ENCODE measurements at places on chromosomes 7 and 10. TPM values are rescaled to one million over a fixed set of nuclear protein-coding genes. Genes with fewer than 3 reads are reported as not detected.

- H3K4me1 ChIP-seq, result peaks cover 94% of the 10 kb centered on the region
- peak; percentile 67 for DNase-seq
- H3K4me3 ChIP-seq, result no peak overlapping the region
- H3K27ac ChIP-seq, result peak overlapping the region; percentile 91
- H3K27me3 ChIP-seq, result no peaks in the 10 kb centered on the region
These were observed 159.1 kb downstream of the CELF2 start for GRCh38 chr10:11176746-11177145.

DNA sequence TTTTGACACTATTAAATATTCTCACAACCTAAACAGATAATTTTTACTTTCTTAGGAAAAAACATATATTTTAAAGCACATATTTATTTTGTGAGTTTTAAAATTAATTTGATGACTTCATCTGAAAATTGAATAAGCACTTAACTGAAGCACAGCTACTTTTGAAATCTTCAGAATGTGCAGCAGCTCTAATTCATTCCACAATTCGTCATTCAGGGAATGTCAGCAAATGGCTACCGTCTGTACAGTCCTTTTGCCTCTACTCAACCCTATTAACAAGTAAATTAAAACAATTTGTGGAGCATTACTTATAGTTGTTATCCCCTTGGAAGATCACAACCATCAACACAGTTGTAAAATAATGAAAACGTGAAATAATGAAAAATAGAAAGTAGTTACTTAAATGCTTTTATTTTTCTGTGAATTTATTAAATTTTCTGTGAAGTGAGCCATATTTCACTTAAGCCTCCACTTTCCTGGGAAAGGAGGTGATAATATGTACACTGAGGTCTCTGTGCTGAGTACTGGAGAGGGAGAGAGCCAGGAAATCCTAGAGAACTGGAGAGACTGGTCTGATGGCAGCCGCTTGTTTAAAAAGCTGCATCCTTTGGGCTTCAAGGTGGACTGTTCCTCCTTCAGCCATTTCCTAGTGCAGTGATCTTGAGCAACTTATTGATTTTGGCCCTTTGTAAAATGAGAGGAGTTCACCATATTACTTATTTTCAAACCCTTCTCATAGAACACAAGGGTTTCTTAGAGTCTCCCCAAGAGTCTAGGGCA is 70.6 kb downstream of the REEP3 start:
- no peak overlapping the region for H3K27ac ChIP-seq
- peaks cover 10% of the 10 kb centered on the region for H3K36me3 ChIP-seq
- H3K4me3 ChIP-seq, result no peak overlapping the region
- H3K27me3 ChIP-seq, result no peaks in the 10 kb centered on the region
- peaks cover 2% of the 10 kb centered on the region for H3K4me1 ChIP-seq

- H3K4me1 ChIP-seq, result peaks cover 13% of the 10 kb centered on the region
- no peaks in the 10 kb centered on the region for H3K27me3 ChIP-seq
- H3K27ac ChIP-seq, result no peak overlapping the region
- no peak overlapping the region for H3K4me3 ChIP-seq
- H3K36me3 ChIP-seq, result no peaks in the 10 kb centered on the region
- DNase-seq, result no peak
These were observed 28.9 kb downstream of the HIPK2 start for GRCh38 chr7:139748941-139749340.

DNA sequence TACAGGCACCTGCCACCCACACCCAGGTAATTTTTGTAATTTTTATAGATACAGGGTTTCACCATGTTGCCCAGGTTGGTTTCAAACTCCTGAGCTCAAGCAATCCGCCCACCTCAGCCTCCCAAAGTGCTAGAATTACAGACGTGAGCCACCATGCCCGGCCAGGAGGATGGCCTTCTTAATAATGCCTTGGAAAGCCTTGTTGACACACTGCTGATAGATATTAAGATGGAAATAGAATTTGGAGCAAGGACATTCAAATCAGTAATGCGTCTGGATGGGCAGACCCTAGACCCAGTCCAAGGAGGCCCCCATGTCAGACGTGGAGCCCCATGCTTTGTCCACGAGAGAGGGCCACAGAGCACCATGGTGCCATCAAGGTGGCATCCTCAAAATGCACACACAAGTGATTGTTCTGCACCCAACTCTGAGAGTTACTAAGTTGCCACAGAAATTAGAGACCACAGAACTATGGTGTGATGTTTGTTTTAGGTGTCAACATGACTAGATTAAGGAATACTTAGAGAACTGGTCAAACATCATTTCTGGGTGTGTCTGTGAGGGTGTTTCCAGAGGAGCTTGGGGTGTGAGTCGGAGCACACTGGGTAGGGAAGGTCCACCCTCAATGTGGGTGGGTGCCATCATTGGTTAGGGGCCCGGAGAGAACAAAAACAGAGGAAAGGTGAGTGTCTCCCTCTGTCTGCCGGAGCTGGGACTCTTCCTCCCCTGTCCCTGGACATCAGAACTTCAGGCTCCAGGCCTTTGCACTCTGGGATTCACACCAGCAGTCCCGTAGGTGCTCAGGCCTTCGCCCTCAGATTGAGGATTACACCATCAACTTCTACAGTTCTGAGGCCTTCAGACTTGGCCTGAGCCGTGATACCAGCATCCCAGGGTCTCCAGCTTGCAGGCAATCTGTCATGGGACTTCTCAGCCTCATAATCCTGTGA is 34.5 kb downstream of the EBF3 start:
- no peak overlapping the region for H3K27ac ChIP-seq
- no peaks in the 10 kb centered on the region for H3K36me3 ChIP-seq
- H3K27me3 ChIP-seq, result no peaks in the 10 kb centered on the region
- no peak overlapping the region for H3K4me3 ChIP-seq

GRCh38 chr10:112132435-112132834 is 51.1 kb downstream of the GPAM start:
- H3K27ac ChIP-seq, result no peak overlapping the region
- no peak for DNase-seq
- no peaks in the 10 kb centered on the region for H3K4me1 ChIP-seq
- no peaks in the 10 kb centered on the region for H3K36me3 ChIP-seq
- no peaks in the 10 kb centered on the region for H3K27me3 ChIP-seq

DNA sequence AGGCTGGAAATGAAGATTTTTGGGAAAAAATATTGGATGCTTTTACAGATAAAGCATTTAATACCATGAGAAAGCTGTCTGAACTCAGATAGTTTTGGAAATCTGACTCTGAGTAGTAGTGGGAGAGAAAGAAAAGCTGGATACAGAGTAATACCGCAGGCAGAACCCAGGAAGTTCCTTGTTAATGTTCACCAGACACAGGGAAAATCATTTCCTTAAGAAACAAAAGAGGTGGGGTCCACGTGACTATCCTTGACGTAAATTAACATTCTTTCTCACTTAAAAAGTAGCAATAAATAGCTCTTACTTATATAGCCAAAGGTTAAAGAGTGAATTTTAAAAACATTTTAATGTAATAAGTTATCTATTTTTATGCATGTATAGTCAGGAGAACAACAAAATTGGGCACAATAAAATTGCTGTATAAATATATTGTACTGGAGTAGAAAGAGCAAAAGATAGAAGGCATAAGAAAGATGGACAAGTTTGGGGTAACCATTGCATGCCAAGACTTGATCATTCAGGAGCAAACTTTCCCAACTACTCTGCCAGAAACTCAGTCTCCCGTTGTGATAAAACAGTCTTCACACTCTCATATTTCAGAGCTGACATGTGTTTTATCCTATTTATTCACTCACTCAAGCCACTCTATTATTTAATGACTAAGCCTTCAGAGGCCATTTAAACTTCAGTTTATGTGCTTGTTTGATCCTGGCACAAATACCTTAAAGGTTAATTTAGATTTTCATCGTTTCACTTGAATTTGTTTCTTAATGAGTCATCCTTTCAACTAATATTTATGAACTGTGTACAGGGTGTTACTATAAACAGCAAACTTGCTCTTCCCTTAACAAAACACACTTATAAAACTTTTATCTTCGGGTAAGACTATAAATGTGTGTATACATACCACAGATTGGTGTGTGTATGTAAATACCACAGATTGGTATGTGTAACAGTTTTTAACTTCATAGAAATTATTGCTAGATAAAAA is 143.1 kb downstream of the GNAI1 start:
- no peaks in the 10 kb centered on the region for H3K36me3 ChIP-seq
- H3K27me3 ChIP-seq, result no peaks in the 10 kb centered on the region
- DNase-seq, result no peak
- H3K27ac ChIP-seq, result no peak overlapping the region
- H3K4me1 ChIP-seq, result no peaks in the 10 kb centered on the region
- H3K4me3 ChIP-seq, result no peak overlapping the region

GRCh38 chr7:113892818-113893217 is 26.0 kb downstream of the PPP1R3A start:
- no peak overlapping the region for H3K4me3 ChIP-seq
- no peak overlapping the region for H3K27ac ChIP-seq
- no peaks in the 10 kb centered on the region for H3K27me3 ChIP-seq
- DNase-seq, result no peak
- H3K36me3 ChIP-seq, result no peaks in the 10 kb centered on the region

- peaks cover 61% of the 10 kb centered on the region for H3K4me1 ChIP-seq
- H3K27me3 ChIP-seq, result no peaks in the 10 kb centered on the region
- no peak for DNase-seq
- H3K4me3 ChIP-seq, result no peak overlapping the region
- peak overlapping the region; percentile 65 for H3K27ac ChIP-seq
- H3K36me3 ChIP-seq, result peaks cover 49% of the 10 kb centered on the region
These were observed 33.4 kb downstream of the XPNPEP1 start for GRCh38 chr10:109889867-109890266.

DNA sequence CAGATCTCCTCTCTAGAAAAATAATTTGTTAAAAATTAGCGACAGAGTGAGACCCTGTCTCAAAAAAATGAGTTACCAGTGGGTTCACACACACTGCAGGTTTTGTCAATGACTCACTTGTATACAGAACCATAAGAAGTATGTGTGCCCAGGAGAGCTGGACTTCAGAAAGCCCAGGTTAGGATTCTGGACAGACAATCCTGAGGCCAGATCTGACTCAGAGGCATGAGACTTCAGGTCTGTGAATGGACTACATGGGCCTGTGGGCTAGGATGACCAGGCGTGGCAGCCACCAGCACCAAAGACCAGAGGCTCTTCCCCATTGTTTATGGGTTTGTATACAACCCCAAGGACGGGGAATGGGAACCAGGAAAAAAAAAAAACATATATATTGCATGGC is 9.3 kb upstream of the ZNF438 start:
- no peaks in the 10 kb centered on the region for H3K36me3 ChIP-seq
- no peak overlapping the region for H3K27ac ChIP-seq
- no peak for DNase-seq
- H3K4me1 ChIP-seq, result no peaks in the 10 kb centered on the region

DNA sequence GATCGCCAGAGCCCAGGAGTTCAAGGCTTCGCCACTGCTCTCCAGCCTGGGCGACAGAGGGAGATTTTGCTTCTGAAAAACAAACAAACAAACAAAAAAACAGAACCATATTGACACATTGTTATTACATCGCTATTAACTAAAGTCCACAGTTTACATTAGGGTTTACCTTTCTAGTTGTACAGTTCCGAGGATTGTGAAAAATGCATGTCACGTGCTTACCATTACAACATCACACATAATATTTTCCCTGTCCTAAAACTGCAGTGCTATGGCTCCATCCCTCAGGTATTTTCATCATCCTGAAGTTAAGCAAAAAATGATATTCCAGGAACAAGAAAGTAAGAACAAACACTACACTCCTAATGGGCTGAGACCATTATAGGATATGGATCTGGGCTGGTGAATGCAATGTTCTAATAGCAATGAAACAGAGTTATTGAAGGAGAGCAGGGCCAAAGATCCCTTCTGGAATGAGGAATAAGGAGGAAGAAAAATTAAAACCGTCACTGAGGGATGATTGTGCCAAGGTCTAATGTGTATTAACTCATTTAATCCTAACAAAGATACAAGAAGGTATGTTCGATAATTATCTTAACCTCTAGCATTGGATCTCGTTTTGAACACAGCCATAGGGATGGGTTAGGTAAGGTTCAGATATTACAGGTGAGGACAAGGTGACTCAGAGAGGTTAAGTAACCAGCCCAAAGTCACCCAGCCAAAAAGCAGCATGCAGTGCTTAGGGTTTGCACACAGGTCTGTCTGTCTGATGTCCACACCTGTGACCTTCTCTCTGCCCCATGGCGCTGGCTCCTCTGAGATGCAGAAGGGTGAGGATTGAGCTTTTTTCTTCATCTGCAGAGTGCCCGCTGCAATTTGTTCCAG is 14.0 kb upstream of the CUX1 start:
- H3K27ac ChIP-seq, result peak overlapping the region; percentile 9
- peaks cover 22% of the 10 kb centered on the region for H3K27me3 ChIP-seq
- H3K4me1 ChIP-seq, result peaks cover 21% of the 10 kb centered on the region
- no peaks in the 10 kb centered on the region for H3K36me3 ChIP-seq
- no peak for DNase-seq

DNA sequence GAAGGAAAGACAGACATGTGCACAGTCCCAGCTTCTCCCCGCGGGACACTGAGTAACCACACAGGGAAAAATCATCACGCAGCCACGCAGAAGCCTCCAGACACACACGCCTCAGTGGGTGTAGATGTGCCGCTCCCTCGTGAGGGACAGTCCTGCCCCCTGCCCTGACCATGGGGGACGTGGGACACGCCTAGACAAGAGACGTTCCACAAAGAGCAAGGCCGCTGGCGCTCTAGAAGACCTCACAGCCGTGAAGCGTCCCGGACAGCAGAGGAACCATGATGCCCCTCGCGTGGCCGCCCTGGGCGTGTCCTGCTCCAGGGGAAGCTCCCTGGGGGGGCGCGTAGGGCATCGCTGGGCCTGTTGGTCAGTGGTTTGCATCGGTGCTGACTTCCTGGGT is 210.8 kb downstream of the DNAJB6 start:
- H3K4me1 ChIP-seq, result no peaks in the 10 kb centered on the region
- H3K27me3 ChIP-seq, result no peaks in the 10 kb centered on the region
- no peak overlapping the region for H3K27ac ChIP-seq
- no peak for DNase-seq

- no peak overlapping the region for H3K27ac ChIP-seq
- H3K27me3 ChIP-seq, result no peaks in the 10 kb centered on the region
- H3K4me3 ChIP-seq, result no peak overlapping the region
- no peaks in the 10 kb centered on the region for H3K4me1 ChIP-seq
- H3K36me3 ChIP-seq, result no peaks in the 10 kb centered on the region
- DNase-seq, result no peak
These were observed 789.6 kb upstream of the KCND2 start for GRCh38 chr7:119483364-119483763.

The PNLIPRP3 gene
- total RNA-seq, result not detected

The SLC29A4 gene
- 0.50 TPM for total RNA-seq

Data from activated CD4-positive, alpha-beta T cell treated with anti-CD3 and anti-CD28 coated beads, Interleukin-2, amount 10 ng/mL, durations not matched to agents 7 days and 5 days (primary cell).